ENCODE measurements at places on chromosomes 2 and 18. TPM values are rescaled to one million over a fixed set of nuclear protein-coding genes. Genes with fewer than 3 reads are reported as not detected.

DNA sequence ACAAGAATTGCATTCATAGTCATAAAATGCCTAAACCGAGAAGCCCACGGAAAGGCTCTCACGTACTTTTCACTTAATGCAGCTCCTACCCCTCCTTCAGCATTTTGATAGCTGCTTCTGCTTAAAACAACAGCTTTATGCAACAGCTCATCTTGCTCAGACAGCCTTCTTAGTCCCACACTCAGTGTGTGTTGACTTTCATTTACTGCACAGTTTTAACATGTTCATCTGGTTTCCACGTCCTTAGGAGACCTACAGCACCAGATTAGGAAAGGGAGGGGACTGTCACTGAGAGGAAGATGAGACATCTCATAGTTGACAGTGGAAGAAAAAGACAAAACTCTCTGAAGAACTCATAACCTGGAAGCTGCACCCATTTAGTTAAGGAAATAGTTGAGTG lies 435.4 kb downstream of the SETBP1 start:
- no peaks in the 10 kb centered on the region for H3K36me3 ChIP-seq
- H3K27me3 ChIP-seq, result no peaks in the 10 kb centered on the region
- no peak overlapping the region for H3K4me3 ChIP-seq
- no peak for DNase-seq
- H3K4me1 ChIP-seq, result no peaks in the 10 kb centered on the region

DNA sequence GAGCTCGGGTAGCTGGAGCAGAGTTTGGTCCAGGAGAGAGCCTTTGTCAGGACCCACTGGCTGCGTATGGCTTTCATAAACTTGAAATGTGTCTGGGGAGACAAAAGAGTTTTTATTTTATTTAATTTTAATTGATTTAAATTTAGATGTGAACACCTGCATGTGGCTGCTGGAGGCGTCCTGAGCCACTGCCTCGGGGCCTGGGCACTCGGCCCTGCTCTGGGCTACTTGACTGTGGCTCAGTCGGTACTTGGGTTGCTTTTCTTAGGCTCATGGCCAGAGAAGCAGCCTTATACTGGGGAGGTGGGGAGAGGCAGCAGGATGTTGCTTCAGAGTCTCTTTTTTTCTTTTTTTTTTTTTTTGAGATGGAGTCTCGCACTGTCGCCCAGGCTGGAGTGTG lies 661.8 kb upstream of the HS6ST1 start:
- H3K27ac ChIP-seq, result no peak overlapping the region
- H3K27me3 ChIP-seq, result no peaks in the 10 kb centered on the region
- H3K36me3 ChIP-seq, result no peaks in the 10 kb centered on the region
- DNase-seq, result no peak
- H3K4me1 ChIP-seq, result no peaks in the 10 kb centered on the region
- no peak overlapping the region for H3K4me3 ChIP-seq

DNA sequence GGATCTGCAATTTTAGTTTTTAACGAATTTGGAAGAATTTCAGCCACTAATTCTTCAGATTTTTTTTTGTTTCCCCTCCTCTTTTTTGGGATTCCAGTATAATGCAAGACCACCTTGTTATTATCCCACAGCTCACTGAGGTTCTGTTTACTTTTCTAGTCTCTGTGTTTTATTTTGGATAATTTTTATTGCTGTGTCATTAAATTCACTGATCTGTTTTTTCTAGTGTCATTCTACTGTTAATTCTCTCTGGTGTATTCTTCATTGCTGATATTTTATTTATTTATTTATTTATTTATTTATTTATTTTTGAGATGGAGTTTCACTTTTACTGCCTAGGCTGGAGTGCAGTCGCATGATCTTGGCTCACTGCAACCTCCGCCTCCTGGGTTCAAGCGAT lies 32.2 kb downstream of the UBR3 start:
- H3K4me3 ChIP-seq, result no peak overlapping the region
- no peak overlapping the region for H3K27ac ChIP-seq

DNA sequence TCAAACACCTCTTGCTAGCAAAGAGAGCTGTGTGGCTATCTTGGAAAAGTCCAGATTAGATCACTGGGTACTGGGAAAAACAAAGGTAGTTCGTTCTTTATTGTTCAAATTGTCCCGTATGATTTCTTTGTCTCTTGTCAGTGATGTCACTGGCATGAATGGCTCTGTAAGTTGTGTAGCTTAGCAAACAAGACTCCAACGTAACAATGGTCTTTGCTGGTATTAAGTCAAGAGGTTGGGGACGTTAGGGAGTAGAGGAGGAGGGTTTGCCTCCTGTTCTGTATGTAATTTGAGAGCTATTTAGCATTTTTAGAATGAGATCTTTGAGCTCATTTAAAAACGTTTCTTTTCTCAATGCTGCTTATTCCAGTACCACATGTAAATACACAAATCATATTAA lies 216.5 kb upstream of the SP5 start:
- DNase-seq, result no peak
- no peak overlapping the region for H3K27ac ChIP-seq
- H3K4me1 ChIP-seq, result no peaks in the 10 kb centered on the region
- no peak overlapping the region for H3K4me3 ChIP-seq
- no peaks in the 10 kb centered on the region for H3K27me3 ChIP-seq

DNA sequence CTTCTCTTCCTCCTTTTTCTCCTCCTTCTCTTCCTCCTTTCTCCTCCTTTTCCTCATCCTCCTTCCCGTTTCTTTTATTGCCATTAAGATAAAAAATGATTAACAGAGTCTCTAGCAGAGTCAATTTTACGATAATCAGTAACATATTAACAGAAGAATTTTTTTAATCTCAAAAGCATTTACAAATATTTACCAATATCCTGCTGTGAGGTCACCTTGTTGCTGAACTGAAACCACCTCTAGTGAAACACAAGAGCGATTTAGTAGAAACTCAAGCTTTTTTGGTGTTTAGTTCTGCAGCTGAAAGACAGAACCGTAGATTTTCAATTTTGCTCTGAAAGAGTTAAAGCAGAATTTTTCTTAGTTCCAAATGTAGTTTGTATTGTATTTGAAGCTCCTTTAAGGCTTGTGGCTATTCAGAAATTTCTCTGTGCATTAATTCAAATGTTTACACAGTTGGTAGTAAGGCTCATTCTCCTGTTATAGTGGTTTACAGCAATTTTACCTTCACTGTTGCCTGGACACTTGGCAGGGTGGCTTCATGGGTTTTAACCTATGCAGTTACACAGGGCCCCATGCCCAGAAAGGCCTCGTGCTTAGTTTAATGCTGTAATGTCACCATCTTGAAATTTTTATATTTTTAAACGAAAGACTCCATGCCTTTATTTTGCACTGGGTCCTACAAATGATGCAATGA lies 1106.6 kb upstream of the FAM98A start:
- no peak for DNase-seq
- H3K27ac ChIP-seq, result no peak overlapping the region
- no peaks in the 10 kb centered on the region for H3K27me3 ChIP-seq
- H3K4me3 ChIP-seq, result no peak overlapping the region

- H3K4me1 ChIP-seq, result no peaks in the 10 kb centered on the region
- H3K27ac ChIP-seq, result no peak overlapping the region
- no peaks in the 10 kb centered on the region for H3K27me3 ChIP-seq
- no peaks in the 10 kb centered on the region for H3K36me3 ChIP-seq
These were observed 325.9 kb upstream of the LINC00305 start for GRCh38 chr18:64474773-64475172.

DNA sequence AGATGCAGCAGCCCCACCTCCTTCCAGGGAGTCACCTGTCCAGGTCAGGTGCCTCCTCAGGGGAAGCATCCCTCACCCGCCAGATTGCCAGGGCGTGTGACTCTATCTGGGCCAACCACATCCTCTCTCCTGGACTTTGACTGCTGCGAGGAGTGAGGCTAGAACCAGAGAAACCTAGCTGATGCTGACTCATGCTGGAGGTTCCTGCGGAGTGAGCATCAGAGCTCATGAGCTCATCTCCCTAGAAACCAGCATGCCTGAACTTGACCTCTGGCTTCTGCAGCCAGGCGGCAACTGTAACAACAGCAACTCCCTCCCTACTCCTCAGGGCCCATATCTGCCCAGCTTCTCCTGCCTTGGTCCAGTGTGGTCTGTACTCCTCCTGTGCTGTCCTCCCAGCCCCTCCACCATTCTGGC lies 28.3 kb upstream of the NT5DC4 start:
- H3K4me3 ChIP-seq, result no peak overlapping the region
- H3K27me3 ChIP-seq, result no peaks in the 10 kb centered on the region
- peaks cover 34% of the 10 kb centered on the region for H3K4me1 ChIP-seq
- H3K27ac ChIP-seq, result peak overlapping the region; percentile 10
- H3K36me3 ChIP-seq, result no peaks in the 10 kb centered on the region
- DNase-seq, result peak; percentile 77

DNA sequence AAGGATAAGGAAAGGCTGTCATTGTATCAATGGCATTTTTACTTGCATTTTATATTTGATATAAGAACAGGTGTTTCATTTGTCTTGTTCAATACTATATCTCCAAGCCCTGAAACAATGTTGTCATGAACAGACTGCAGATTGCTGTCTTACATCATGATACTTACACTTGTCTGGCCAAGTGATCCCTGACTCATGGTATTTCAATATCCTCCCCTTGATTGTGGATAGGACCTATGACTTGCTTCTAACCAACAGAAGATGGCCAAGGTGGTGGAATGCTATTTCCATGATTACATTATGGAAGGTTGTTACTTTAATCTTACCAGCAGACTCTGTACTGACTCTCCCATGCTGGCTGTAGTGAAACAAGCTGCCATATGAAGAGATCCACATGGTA lies 471.1 kb downstream of the CCDC85A start:
- H3K36me3 ChIP-seq, result no peaks in the 10 kb centered on the region
- H3K4me1 ChIP-seq, result no peaks in the 10 kb centered on the region
- no peak for DNase-seq
- no peaks in the 10 kb centered on the region for H3K27me3 ChIP-seq
- no peak overlapping the region for H3K4me3 ChIP-seq

- no peaks in the 10 kb centered on the region for H3K4me1 ChIP-seq
- no peaks in the 10 kb centered on the region for H3K36me3 ChIP-seq
- no peak overlapping the region for H3K4me3 ChIP-seq
- no peak for DNase-seq
These were observed 218.0 kb upstream of the KCNJ3 start for GRCh38 chr2:154480521-154480920.

- H3K27ac ChIP-seq, result no peak within 1 kb of the TSS
- no peak for DNase-seq
- H3K27me3 ChIP-seq, result peaks cover 23% of the 10 kb centered on the region
- no peaks in the 10 kb centered on the region for H3K4me1 ChIP-seq
These were observed at the start of gene TMEM200C for GRCh38 chr18:5895299-5895875. TMEM200C (minus strand) TSS chr18:5895522; CDS start chr18:5892063, 3,459 bp downstream.

ABCB6 gene
- polyA plus RNA-seq, result 4.3 TPM

COBLL1 gene
- 0.42 TPM for polyA plus RNA-seq

FIGN gene
- polyA plus RNA-seq, result not detected

RBM43 gene
- polyA plus RNA-seq, result 2.2 TPM

LRRTM1 gene
- not detected for polyA plus RNA-seq

CDK5R2 gene
- not detected for polyA plus RNA-seq

Data from CD4-positive, alpha-beta memory T cell (primary cell).